T-helper 1 cell treated with Interleukin-12 subunit alpha and Interleukin-12 subunit beta and Interleukin-4 antibody, amounts not matched to agents 30 ng/mL and 1 ng/mL, for 36 hours (primary cell): ENCODE measurements at places on chromosomes 3 and 15. TPM values are rescaled to one million over a fixed set of nuclear protein-coding genes. Genes with fewer than 3 reads are reported as not detected.

The SST gene
- not detected in 2 replicates for total RNA-seq

The NR2F2 gene
- not detected in 2 replicates for total RNA-seq

The STRA6 gene
- total RNA-seq: 0.17 TPM in 1 of 2 replicates, not detected in the other

The C3orf85 gene
- total RNA-seq: not detected in 2 replicates

The CAPN3 gene
- total RNA-seq: 4.5 and 4.8 TPM in 2 replicates

The KBTBD8 gene
- total RNA-seq: 11.6 and 12.4 TPM in 2 replicates

The SCAANT1 gene
- total RNA-seq: not detected in 2 replicates

The FAM43A gene
- total RNA-seq: 2.9 and 3.3 TPM in 2 replicates

The SLC25A36 gene
- 37.5 and 37.9 TPM in 2 replicates for total RNA-seq

The ASB14 gene
- not detected in 2 replicates for total RNA-seq

The MELTF gene
- 4.3 and 5.2 TPM in 2 replicates for total RNA-seq

The ELL3 gene
- 0.34 and 1.6 TPM in 2 replicates for total RNA-seq

The EFHB gene
- total RNA-seq: 0.37 TPM in 1 of 2 replicates, not detected in the other

The PCBP4 gene
- total RNA-seq: 22.3 and 23.6 TPM in 2 replicates

The SLCO2A1 gene
- not detected in 2 replicates for total RNA-seq

The ERC2 gene
- 0.15 TPM in 1 of 2 replicates, not detected in the other for total RNA-seq

The LRRC31 gene
- total RNA-seq: not detected in 2 replicates

The CHRNA7 gene
- 0.32 TPM in 1 of 2 replicates, not detected in the other for total RNA-seq

The IL12A gene
- 1.5 and 1.6 TPM in 2 replicates for total RNA-seq

The ERICH6 gene
- not detected in 2 replicates for total RNA-seq

The TMEM108 gene
- total RNA-seq: not detected in 2 replicates

The ARRDC4 gene
- total RNA-seq: 2.0 and 2.2 TPM in 2 replicates

The ZBED2 gene
- 95.1 and 96.0 TPM in 2 replicates for total RNA-seq

The SLC12A8 gene
- total RNA-seq: 0.15 and 1.0 TPM in 2 replicates

The GOLGA6D gene
- not detected in 2 replicates for total RNA-seq

The MAGEF1 gene
- 8.6 and 9.0 TPM in 2 replicates for total RNA-seq
